ENCODE measurements at places on chromosomes 5 and 9. TPM values are rescaled to one million over a fixed set of nuclear protein-coding genes. Genes with fewer than 3 reads are reported as not detected.

The NEURL1B gene
- total RNA-seq = 6.1 TPM

The TRAF1 gene
- 7.6 TPM for total RNA-seq

The PIP5K1B gene
- total RNA-seq = not detected

The MAP1B gene
- total RNA-seq = 200 TPM

The SLC46A2 gene
- total RNA-seq = not detected

The SGTB gene
- 59.2 TPM for total RNA-seq

The EGR1 gene
- total RNA-seq = 4.6 TPM

The PLPP7 gene
- 9.6 TPM for total RNA-seq

The HBEGF gene
- 1.8 TPM for total RNA-seq

The NKD2 gene
- not detected for total RNA-seq

The EMB gene
- 2.2 TPM for total RNA-seq

The VDAC1 gene
- total RNA-seq = 293 TPM

The LRRC19 gene
- under 0.01 TPM for total RNA-seq

The GPR107 gene
- 36.3 TPM for total RNA-seq

The TMEM8B gene
- 4.5 TPM for total RNA-seq

The THBS4 gene
- total RNA-seq = 1.0 TPM

The MCTP1 gene
- total RNA-seq = 0.86 TPM

The BTNL9 gene
- not detected for total RNA-seq

The LIFR gene
- total RNA-seq = 50.8 TPM

The JAKMIP2 gene
- 0.54 TPM for total RNA-seq

The NPR3 gene
- 154 TPM for total RNA-seq

The PKD2L2 gene
- total RNA-seq = not detected

The LRRC26 gene
- total RNA-seq = not detected

The LCN2 gene
- total RNA-seq = not detected

The AJM1 gene
- 0.65 TPM for total RNA-seq

The FOXD4L3 gene
- total RNA-seq = not detected

The TIFAB gene
- total RNA-seq = not detected

The PITX1 gene
- total RNA-seq = 175 TPM

The NMUR2 gene
- total RNA-seq = not detected

The ENTPD2 gene
- not detected for total RNA-seq

The KIF4B gene
- not detected for total RNA-seq

The C9orf153 gene
- 0.91 TPM for total RNA-seq

The OR1Q1 gene
- total RNA-seq = not detected

The MZB1 gene
- not detected for total RNA-seq

The IL13 gene
- total RNA-seq = not detected

The FOXD4L5 gene
- total RNA-seq = not detected

The LCN12 gene
- total RNA-seq = not detected

The CDKN2A gene
- 1.8 TPM for total RNA-seq

The FGF18 gene
- 2.7 TPM for total RNA-seq

The CCL19 gene
- not detected for total RNA-seq

The RABEPK gene
- 24.4 TPM for total RNA-seq

The HTR4 gene
- total RNA-seq = 0.11 TPM

The CCDC180 gene
- total RNA-seq = 8.6 TPM

The PTGR1 gene
- 116 TPM for total RNA-seq
